NCI-H1092 treated with DMSO at 0.1 percent for 48 hours (cell line): ENCODE measurements at places on chromosomes 1 and 21.

DNA sequence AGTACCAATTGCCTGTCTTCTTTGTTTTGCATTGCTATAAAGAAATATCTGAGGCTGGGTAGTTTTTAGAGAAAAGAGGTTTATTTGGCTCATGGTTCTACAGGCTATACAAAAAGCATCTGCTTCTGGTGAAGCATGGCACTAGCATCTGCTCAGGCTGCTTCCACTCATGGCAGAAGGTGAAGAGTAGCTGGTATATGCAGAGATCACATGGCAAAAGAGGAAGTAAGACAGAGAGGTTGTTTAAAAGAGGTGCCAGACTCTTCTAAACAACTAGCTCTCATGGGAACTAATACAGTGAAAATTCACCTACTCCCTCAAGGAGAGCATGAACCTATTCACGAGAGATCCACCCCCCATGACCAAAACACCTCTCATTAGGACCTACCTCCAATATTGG is 56.7 kb upstream of the GUCA2B start:
- no peak for DNase-seq

DNA sequence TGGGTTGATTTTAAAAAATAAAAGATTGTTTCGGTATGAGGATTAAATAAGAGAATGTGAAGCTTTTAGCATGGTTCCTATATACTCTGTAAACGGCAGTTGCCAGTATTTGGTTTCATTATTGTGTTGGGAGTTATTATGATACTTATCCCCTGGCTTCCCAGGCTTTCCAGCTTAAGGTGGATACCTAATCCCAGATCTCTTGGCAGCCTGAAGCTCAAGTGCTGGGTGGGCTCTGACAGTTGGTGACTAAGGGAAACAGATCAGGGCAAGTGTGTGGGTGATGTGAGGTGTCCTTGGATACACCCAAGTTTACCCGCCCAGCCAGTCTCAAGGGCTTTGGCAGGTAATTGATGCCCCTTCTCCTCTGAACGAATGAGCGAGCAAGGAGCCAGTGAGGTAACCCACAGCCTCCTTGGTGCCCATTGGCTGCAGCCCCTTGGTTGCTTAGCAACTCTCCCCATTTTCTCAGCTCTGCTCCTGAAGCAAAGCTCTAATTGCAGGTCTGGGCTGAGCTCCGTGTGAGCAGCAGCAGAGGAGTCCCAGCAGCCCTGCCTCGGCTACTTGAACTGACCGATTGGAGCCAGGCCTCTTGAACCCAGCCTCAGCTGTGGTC is 6.1 kb downstream of the IPO13 start:
- peak; percentile 64 for DNase-seq

- peak; percentile 56 for DNase-seq
Measured at GRCh38 chr1:61138921-61139774, 56.8 kb downstream of the NFIA start.

DNA sequence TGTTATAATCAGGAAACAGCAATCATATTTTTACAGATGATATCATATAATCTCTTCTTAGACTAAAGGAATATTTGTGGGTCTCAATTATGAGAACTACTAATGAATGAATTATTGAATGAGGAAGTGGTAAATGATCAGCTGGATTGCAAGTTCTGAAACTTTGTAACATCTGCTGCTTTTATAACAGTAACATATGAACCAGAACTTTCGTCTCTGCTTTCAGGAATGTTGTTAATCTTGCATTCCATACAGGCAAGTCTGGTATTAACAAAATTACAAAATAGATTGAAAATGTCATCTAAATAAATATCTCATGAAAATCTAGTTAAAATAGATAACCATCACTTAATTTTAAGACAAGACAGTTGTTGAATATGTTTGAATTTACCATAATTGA is 110.5 kb upstream of the COL11A1 start:
- no peak for DNase-seq

DNA sequence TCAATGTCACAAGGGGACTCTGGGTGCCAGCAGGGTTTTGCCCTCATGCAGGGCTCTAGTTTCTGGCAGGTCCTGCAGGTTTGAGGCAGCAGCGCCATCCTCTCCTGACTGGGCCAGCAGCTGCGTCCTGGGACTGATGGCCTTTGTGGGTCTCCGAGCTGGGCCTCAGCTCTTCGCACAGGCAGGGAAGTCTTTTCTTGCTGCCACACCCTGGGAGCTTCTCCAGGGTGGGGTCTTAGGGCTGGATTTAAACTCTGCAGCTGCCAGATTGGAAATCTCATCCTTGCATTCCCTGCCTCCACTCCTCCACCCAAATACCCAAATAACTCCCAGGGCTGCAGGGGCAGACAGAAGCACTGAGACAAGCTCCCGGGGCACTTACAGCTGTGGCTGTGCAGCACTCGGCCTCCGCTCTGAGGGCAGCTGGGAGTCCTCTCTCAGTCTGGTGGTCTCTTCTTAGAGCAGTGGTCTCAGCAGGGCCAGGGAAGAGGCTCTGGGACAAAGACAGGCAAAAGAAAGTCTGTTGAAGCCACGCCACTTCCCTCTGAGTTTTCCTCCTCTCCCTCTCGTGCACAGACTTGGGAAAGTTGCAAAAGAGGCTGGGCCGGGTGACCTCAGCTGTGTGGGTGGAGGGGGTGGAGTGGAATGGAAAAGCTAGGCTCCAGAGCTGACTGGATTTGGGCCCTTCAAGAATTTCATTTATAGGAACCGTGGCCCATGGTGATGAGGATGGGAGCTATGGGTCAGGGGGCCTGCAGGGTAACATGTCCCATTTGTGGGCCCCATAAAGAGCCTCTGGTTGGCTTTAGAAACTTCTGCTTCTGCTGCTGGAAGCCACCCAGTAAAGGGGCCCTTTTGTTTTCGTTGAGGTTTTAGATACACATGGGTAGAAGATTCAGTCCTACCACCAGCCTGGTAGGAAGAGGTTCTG is at the start of gene RAB7B:
Gene RAB7B, minus strand, starts transcription at position 525 of the 931 bp plus-strand sequence. CDS start 9,260 bp downstream, outside the sequence.
- DNase-seq: no peak
